Activated naive CD4-positive, alpha-beta T cell treated with anti-CD3 and anti-CD28 coated beads, Interleukin-2, amount 50 U/mL, for 72 hours (primary cell): ENCODE measurements at places on chromosomes 13 and 19.
A peak's percentile ranks its signal among the peaks of the same experiment; 100 is the strongest.

- DNase-seq, result no peak
Observed at GRCh38 chr19:4717191-4717965, 6.3 kb downstream of the DPP9 start.

DNA sequence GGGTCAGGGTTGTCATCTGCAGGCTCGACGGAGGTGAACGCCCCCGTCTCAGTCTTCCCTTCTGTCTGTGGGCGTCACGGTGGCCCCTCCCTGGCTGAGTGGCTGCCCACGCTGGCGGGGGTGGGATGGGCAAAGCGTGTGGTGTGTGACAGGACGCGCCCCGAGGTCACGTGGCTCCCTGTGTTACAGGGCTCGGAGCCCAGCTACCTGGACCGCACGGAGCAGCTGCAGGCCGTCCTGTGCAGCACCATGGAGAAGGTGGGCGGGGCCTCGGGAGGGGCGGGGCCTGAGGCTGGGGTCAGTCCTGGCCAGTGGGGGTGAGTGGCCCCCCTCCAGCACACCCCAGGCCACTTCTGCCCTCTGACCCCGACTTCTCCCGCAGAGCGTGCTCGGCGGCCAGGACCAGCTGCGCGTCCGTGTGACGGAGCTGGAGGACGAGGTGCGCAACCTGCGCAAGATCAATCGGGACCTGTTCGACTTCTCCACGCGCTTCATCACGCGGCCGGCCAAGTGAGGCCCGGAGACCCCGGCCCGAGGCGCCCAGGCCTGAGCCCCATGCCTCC, 6.3 kb upstream of the GRIN3B start:
- no peak for DNase-seq

DNA sequence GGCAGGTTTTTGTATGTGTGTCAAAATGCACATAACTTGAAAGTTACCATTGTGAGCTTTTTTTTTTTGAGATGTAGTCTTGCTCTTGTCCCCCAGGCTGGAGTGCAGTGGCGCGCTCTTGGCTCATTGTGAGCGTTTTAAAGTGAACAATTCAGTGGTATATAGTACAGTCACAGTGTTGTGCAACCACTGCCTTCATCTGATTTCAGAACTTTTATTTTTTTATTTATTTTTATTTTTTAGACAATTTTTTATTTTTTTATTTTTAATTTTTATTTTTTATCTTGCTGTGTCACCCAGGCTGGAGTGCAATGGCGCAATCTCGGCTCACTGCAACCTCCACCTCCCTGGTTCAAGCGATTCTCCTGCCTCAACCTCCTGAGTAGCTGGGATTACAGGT, 15.0 kb downstream of the SLC25A42 start:
- DNase-seq, result no peak

- DNase-seq, result no peak
Observed at GRCh38 chr13:40457929-40458719, 208.3 kb downstream of the FOXO1 start.

- DNase-seq, result no peak
Observed at GRCh38 chr19:19074196-19074882, 10.5 kb downstream of the SLC25A42 start.

- DNase-seq, result no peak
Observed at GRCh38 chr13:76632401-76633044, 253.7 kb downstream of the KCTD12 start.

DNA sequence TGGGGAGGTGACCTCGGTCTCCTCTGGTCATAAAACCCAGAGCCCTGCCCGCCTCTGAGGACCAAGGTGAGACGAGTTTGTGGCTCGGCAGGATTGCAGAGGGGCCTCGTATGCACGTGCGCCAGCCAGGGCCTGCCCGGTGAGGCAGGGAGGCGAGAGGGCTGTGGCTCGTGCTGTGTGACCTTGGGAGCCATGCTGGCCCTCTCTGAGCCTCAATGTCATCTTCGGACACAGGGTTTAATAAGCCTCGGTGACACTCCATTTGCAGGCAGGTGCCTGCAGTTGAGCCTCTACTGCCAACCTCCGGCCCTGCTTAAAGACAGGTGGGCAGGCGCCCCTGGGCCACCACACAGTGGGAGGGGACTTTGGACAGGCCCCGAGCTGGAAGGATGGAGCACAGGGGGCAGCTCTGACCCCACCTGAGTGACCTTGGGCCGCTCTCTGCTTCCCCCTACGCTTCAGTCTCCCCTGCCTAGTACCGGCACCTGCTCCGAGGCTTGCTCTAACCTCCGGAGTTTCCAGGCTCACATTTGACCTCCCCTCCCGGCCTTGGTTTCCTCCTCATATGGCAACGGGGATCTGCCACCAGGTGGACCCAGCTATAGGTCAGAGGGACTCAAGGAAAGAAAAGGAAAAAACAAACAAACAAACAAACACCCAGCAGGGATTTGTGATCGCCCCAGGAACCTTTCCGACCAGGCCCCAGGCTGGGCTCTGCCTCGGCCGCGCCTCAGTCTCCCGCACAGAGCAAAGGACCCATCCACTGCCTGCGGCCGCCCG, 3.1 kb downstream of the ZBTB7A start:
- DNase-seq, result no peak

DNA sequence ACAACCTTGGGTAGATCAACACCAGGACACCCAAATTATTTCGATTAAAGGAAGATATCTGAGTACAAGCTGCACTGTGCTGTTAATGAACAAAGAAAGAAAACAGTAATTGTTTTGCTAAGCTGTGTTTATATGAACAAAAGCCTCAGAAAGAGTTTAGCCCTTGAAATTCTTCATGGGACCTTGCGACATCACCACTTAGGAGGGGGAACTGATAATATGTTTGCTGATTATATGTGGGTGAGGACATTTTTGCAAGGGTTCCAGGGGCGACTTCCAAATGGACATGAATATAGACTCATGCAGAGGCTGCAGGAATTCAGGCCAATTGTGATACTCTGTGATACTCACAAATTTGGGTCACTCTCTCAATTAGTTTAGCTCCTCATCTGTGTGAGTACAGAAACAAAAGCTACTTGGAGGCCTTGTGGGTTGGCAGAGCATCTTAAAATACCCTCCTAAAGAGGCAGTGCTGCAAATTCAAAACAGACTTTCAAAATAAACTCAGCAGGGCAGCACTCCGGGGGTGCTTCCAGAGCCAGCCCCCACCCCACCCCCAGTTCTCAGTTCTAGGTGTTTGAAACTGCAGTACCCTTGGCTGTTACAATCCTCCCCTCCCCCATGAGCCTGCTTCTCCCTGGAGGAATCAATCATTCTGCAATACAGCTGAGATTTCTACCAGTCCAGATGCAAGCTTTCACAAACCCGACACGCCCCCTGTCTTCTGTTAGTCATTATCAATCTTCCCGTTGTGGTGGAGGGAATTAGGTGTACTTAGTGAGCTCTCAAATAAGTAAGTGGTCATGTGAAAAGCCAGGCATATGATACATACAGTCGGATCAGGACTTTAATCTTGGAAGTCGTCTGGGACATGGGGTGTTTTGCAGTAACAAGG, 97.0 kb upstream of the MBNL2 start:
- DNase-seq, result no peak

- peak; percentile 75 for DNase-seq
Observed at GRCh38 chr13:50244713-50245574, 229.7 kb downstream of the KCNRG start.

DNA sequence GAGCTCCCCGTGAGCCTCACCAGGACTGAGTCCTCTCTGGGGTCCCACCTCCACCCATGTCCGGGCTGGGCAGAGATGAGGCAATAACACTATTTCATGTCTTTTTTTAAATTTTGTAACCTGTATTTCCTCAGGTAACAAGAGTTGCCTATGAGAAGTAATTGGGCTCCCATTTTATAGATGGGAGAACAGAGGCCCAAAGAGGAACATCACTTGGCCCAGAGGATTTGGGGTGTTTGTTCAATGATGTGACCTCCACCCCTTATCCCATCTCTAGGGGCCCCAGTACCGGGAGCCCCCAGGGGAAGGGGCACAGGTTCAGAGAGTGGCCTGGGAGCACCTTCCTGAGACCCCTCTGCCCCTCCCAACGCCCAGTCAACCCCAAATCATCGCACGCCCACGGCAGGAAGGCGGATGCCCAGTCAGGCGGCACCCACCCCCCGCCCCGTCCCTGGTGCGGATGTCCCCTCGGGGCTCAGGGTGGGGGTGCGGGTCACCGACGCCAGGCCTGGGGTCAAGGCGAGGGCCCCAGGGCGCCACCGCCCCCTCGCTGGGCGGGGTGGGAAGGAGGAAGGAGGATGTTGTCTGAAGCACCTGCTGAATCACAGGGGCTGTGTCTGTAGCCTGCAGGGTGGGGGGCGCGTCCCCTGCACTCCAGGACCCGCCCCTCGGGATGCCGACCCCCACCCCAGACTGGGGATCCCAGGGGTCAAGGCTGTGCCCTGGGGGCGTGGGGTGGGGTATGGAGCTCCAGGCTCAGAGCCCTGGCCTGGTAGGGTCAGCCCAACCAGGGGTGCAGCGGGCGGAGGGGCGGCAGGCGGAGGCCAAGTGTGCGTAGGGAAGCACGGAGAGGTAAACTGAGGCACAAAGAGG, 9.0 kb upstream of the CIRBP start:
- DNase-seq, result no peak

DNA sequence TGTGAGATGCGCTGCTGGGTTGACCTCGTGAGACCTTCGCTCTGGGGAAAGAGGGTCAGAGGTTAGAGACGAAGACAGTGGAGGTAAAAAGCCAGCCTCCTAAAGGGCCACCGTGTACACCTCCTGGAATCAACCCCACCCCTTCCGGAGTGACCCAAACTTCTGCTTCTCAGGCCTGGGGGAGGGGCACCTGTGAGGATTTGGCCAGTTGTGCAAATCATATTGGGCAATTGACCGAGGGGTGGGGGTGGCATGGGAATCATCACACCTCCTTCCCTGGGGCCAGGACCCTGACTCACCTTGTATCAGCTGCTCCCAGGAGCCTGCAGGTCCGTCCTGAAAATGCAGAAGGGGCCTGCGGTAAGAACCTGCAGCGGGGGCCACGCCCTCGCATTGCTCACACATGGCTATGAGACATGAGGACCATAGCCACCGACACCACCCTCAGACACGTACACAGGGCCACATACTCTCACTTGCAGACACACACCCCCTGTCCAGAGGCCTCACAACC, 2.8 kb downstream of the TNFSF14 start:
- DNase-seq, result no peak

GRCh38 chr13:113057084-113057483, 48.5 kb upstream of the F7 start:
- no peak for DNase-seq

DNA sequence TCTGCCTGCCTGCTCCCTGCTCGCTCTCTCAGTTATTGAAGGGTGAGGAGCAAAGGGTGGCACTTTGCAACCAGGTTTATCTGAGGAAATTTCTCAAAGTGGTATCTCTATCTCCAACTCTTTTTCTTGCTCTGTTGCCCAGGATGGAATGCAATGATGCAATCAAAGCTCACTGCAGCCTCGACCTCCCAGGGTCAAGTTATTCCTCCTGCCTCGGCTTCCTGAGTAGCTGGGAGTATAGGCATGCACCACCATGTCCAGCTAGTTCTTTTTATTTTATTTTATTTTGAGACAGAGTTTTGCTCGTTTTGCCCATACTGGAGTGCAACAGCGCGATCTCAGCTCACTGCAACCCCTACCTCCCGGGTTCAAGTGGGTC, 4.9 kb downstream of the ACTMAP start:
- no peak for DNase-seq

- no peak for DNase-seq
Observed at GRCh38 chr13:75963302-75963701, 327.2 kb downstream of the LMO7 start.

- DNase-seq, result peak; percentile 48
Observed at GRCh38 chr19:18437491-18438330, at the start of gene ISYNA1. TSS of gene ISYNA1 (minus strand) at chr19:18438133. CDS start at chr19:18437979, 154 bp downstream.

DNA sequence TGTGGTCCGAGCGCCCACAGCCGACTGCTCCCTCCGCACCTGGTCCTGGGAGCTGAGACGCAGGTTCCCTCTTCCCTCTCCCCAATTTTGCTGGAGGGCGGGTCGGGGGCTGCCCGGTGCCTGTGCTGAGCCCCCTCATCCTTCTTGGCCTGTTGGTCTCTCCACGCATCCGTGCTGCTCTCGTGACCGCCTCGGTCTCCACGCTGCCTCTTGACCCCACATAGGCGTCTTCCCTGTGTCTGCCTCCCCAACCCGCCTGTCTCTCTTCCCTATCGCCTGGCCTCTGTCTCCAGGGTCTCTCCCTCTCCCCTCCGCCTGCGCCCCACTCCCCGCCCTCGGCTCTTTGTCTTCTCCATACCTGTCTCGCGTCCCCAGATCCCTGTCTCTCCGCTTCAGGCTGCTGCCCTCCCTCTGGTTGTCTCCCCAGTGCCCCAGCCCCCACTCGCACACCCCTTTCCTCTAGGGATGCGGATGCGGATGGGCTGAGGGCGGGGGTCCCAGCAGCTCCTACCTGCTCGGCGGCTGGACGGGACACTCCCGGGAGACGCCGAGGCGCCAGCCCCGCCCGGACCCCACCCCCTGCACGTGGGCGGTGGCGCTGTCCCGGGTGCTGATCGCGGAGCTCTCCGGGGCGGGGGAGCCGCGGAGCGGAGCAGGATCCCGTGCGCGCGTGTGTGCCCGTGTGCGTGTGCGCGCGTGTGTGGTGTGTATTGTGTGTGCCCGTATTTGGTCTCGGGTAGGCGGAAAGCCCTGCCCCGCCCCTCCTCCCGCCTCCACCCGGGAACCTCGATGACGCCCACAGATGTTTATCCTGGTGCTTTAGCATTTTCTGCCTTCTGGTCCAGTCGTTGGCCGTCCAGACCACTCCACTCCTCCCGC, at the start of gene SYT5:
TSS of gene SYT5 (minus strand) at position 684 of the 879 bp plus-strand sequence. CDS start 1,248 bp downstream, outside the sequence.
- peak; percentile 86 for DNase-seq

DNA sequence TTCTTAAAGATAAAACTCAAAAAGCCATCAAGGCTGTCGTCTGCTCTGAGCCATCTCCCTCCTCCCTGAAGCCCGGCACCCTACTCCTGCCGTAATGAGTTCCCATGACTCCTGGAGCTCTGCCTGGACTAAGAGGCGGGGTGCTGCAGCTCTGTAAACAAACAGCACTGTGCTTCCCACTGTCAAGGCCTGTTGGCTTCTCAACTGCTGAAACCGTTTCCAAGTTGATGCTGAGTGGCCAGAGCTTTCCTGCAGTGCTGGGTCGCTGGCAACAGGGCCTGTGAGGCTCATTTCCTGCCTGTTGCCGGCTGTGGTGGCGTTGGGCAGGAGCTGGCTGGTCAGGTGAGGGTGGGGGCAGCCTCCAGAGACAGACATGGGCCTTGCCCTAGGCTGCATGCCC, 26.7 kb upstream of the ISYNA1 start:
- no peak for DNase-seq

- no peak for DNase-seq
Observed at GRCh38 chr13:69450245-69450644, 657.4 kb upstream of the ATXN8OS start.

DNA sequence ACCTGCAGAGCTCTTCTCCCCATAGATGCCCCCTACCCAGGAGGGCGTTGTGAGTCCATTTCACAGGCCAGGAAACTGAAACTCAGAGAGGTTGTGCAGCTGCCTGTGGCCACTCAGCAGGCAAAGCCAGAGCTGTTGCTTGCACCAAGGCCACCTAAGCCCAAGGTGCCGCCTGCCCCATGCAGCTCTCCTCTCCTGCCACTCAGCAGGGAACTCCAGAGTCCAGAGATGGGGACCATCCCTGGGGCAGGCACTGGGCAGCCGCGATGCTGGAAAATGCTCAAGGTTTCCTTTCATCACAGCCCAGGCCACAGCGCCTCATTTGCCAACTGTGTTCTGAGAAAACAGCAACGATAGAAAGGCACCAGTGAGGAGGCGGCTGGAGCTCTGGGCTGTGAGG, 41.0 kb upstream of the PEPD start:
- no peak for DNase-seq
